ENCODE measurements at places on chromosomes 16 and 17. TPM values are rescaled to one million over a fixed set of nuclear protein-coding genes. Genes with fewer than 3 reads are reported as not detected.

Gene CCDC78
- polyA plus RNA-seq, result not detected

Gene CLEC18C
- not detected for polyA plus RNA-seq

Gene TNS4
- polyA plus RNA-seq, result not detected

Gene MVP
- polyA plus RNA-seq, result 0.56 TPM

Gene SLC13A2
- polyA plus RNA-seq, result not detected

Gene TP53TG3D
- 1.7 TPM for polyA plus RNA-seq

Gene CACNG4
- 0.27 TPM for polyA plus RNA-seq

Gene GRB7
- not detected for polyA plus RNA-seq

Gene SYNGR2
- not detected for polyA plus RNA-seq

Gene SETD6
- polyA plus RNA-seq, result 28.0 TPM

Gene GPR139
- polyA plus RNA-seq, result not detected
